Cortex of kidney (tissue), 1 donor: ENCODE measurements at places on chromosomes 16 and 17.

- no peak for DNase-seq
These were observed 30.9 kb downstream of the C17orf75 start for GRCh38 chr17:32311028-32311536.

DNA sequence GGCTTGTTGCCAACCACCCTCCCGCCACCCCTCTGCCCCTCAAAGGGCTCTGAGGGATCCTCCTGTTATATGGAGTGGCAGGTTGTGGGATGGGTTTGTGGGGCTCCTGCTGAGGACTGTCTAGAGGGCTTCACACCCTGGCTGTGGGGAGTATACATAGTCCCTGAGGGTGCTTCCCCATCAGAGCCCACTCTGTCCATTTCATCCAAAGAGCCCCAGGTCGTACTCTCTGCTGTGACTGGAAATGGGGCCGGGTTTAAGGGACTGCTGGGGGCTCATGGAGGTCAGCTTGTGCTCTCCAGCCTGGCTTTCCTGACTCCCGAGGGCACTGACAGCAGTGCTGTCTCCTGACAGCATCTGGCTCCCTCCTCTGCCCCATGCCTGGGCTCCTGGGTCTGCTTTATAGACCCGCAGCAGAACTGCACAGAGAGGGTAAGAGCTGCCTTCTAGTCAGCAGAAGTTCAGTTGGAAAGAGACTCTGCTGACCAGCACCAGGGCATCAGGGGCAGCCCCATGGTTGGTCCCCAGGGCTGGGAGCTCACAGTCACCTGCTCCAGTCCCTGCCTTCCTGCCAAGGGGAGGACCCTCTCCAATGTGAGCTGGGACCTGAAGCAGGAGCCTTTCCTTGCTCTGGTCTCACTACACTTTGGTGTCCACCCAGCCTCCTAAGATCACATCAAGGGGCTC, 17.8 kb upstream of the TNS4 start:
- no peak for DNase-seq

DNA sequence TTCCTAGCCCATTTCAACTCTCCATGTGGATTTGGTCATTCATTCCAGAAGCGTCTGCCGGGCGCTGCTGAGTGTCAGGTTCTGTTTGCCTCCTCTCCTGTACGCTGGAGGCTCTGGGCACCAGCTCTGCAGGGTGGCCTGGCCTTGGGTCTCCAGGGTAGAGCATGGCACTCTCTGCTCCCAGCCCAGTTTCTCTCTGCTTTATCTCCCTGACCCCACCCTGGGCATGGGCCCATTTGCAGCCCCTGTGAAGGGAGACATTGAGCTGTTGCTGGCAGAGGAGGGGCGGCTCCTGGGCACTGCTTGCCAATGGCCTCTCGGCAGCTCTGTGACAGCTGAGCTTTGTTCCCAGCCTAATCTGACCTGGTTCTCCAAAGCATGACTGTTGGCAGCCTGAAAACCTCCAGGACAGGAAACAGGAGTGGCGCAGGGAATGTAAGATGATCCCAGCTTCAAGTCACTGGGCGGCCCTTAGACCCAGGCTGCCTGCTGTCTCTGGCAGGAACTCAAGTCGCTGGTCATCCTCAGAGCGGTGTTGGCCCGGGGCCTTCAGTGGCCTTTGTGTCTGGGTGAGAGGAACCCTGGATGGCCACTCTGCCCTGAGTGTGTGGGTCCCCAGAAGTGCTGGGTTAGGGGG, 146.8 kb downstream of the SEC14L1 start:
- no peak for DNase-seq

- no peak for DNase-seq
These were observed 68.0 kb downstream of the MED13 start for GRCh38 chr17:61996916-61997605.

- no peak for DNase-seq
These were observed 117.1 kb upstream of the ZNF750 start for GRCh38 chr17:82956726-82957468.

DNA sequence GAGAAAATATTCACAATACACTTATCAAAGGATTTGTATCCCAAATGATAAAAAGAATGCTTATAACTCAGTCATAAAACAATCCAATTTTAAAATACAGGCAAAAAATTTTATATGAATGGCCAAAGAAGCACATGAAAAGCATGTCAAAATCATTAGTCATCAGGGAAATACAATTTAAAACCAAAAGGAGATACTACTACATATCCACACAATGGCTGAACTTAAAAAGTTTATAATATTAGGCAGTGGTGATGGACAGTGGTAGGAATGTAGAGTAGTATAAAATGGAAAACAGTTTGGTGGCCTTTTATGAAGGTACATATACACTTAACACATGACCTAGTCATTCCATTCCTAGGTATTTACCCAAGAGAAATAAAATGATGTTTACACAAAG, 12.2 kb downstream of the CMC2 start:
- DNase-seq: no peak

DNA sequence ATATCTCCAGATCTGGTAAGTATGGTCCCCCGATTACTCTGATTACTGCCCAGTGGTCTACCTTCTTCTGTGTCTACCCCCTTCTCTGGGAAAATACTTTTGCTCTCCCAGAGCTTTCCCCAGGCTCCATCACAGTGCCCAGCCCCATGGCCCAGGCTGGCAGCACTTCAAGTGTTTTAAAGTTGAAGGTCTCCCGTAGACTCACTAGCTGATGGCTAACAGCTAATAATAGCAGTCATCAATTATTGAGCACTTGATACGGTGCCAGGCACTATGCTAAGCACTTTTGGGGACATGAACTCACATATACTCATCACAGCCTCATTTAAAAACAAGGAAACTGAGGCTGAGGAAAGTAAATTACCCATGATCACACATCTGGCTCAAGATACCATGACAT, 33.4 kb downstream of the DCUN1D3 start:
- no peak for DNase-seq

DNA sequence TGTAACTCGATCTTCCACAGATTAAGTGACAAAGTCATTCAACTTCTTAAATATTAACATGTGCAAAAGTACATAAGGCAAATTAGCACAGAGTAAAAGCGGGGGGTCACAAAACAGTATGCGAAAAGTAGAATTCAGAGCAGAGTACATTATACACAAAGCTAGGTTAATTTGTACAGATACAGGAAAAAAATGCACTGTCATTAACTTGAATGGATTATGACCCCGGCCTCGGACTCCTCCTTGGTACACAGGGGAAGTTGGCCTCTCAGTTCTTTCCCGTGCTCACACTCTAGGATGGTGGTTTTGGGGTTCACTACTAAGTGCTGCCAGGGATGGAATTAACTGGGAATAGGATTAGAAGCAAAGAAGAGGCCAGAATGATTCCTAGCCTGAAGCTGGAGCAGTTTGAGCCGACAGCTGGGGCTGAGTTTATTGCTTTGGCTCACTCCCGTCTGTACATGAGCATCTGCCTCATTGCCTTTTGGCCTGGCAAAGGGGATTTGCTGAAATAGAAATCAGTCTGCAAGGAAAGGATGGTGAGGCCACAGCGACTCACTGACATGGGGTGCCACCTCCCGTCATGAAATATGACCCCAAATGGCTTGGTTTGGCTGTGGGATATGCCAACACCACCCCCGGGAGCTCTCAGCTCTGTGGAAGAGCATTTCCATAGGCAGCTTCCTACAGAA, 23.6 kb downstream of the NTN1 start:
- no peak for DNase-seq
